ENCODE measurements at places on chromosomes 1 and 21.

- no peak for DNase-seq
These were observed 20.8 kb upstream of the PTPRF start for GRCh38 chr1:43509740-43510375.

DNA sequence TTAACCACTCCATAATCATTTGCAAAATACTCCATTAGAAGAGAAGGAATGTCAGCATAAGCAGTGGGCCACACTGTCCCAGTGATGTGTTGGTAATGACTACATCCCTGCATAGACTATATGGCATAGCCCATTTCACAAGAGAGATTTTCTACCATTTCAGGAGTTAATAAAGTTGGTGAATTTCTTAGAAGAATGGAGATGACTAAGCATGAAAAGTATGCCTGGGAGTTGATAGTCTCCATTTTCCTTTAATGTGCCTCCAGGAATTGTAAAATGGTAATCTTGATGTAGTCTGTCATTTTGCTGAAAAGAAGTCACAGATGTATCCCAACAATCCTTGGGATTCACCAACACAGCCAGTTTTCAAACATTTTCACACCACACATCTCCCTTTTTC, 608.8 kb upstream of the CHRM3 start:
- no peak for DNase-seq

DNA sequence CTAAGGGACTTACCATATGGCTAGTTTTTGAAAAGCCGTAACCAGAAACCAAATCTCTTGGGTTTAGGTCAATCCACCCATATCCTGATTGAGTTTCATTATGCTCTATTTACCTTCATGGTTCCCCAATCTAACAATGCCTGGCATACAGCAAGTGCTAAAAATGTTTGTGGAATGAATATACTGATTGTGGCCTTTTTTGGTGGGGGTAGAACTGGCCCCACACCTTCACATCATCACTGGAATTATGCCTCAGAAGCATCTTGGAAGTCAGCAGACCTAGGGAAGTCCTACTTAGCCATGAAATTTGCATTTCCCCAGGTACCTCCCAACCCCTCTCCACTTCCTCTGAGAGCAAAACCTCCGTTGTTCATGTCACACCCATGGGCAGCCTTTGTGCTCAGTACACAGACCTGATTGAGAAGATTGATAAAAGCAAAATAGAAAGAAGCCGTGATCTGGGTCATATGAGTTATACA, 17.8 kb upstream of the SLAMF1 start:
- DNase-seq = no peak

DNA sequence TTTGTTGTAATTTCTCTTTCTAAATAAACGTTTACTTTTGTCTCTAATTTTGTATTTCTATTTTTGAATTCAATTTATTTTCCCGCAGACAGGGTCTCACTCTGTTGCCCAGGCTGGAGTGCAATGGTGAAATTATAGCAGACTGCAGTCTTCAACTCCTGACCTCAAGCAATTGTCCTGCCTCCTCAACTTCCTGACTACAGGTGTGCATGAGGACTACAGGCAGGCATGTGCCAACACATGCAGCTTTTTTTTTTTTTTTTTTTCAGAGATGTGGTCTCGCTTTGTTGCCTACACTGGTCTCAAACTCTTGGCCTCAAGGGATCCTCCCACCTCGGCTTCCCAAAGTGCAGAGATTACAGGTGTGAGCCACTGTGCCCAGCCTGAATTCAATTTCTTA, 36.7 kb upstream of the IL20 start:
- no peak for DNase-seq

Measured in activated naive CD4-positive, alpha-beta T cell (primary cell).